Muscle of back (tissue), 13 donors: ENCODE measurements at places on chromosomes 16 and 17.

DNA sequence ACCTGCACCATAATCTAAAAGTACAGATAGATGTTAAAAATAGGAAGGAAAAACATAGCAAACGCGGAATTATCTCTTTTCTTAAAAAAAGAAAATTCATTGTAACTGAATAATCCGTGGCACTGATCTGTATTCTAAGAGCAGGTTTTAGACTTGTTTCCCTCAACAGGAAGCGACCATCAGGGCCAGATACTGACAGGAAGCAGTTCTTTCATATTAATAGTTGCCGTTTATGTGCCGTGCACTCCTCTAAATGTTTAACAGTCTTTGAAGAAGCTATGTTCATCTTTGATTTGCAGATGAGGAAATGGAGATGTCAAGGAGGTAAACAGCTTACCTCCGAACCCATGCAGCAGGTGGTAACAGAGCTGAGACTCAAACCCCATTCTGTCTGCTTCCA lies 23.6 kb downstream of the DYNLRB2 start:
- no peak for DNase-seq

DNA sequence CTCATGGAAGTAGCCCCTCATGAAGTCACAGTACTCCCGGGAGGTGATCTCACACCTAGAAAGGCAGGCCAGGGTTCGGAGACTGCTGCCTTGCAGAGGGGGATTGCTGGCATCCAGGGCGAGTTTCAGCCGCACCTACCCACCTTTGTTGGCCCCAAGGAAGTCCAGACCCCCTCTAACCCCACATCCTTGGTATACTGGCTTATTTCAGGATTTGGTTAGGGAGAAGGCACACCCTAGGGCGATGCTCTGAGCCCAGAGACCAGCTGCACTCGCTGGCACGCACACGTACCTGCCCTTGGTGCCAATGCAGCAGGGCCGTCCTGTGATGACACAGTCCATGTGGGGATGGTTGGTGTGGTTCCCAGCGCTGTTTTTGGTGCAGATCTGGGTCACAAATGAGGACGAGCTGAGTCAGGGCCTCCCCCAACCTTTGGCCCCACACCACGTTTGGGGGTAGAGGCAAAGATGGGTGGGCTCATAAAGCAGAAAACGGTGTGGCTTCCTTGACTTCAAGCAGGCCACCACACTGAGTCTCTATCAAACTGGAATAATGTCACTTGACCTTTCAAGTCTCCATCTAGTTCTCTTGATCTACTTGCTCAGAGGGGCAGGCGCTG lies 5.9 kb downstream of the SNRNP25 start:
- DNase-seq = no peak

GRCh38 chr17:10022416-10022815 lies 117.3 kb upstream of the RCVRN start:
- no peak for DNase-seq

DNA sequence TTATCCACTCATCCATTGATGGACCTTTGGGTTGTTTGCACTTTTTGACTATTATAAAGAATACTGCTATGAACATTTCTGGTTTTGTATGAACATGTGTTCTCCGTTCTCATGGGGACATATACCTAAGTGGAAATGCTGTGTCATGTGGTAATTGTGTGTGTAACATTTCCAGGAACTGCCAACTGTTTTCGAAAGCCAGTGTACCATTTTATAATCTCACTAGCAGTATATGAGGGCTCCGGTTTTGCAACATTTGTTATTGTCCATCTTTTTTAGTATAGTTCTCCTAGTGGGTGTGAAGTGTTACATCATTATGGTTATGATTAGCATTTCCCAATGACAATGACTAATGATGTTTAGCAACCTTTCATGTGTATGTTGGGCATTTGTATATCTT lies 5.1 kb upstream of the TRIM25 start:
- no peak for DNase-seq

GRCh38 chr17:14057591-14057990 lies 11.7 kb upstream of the COX10 start:
- no peak for DNase-seq

DNA sequence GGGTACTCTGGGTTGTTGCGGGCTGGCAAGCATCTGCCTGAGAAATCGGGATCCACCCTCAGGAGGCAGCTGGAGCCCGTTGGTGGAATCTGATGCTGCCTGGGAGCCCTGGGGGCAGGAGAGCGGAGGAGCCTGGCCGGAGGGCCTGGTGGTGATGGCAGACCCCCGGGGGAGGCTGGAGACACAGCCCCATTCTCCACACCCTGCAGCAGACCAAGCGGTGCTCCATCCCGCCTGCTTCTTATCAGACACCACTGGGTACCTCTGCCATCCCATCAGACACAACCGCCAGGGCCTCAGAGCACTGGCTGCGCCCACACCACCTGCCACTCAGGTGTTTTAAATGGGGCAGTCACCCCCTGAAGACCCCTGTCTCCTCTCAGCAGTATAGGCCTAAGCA lies 103.9 kb downstream of the RBFOX3 start:
- DNase-seq = no peak

- no peak for DNase-seq
These were observed 145.5 kb downstream of the C16orf78 start for GRCh38 chr16:49519008-49519656.

GRCh38 chr17:39001703-39002637 lies 34.8 kb upstream of the FBXO47 start:
- DNase-seq = peak; percentile 70

GRCh38 chr17:69448431-69449102 lies 34.1 kb downstream of the MAP2K6 start:
- DNase-seq = peak; percentile 54

DNA sequence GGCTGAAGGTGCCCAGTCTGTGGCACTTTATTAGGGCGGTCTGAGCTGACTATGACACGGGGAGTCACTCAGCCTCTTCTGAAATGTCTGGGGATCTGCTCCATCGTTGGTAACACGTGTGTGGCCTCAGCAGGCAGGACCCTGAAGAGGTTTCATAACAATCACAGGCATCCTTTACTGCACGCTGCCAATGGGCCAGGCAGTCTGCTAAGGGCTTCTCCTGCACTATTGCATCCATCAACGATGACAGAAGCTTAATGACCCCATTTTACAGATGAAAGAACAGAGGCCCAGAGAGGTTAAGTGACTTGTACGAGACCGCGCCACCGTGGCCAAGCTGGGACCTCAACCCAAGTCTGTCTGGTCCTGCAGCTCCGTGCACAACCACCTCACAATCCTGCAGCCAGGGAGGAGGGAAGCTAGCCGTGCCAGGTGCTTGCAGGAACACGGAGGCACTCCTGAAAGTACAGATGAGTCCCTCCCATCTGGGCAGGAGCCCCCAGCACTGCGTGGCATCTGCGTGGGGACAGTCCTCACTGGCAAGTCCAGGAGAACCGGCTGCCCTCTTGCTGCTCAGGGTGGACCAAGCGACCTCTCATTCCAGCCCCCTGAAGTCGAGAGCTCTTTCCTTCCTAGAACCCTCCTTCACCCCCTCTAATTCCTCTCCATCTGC lies 40.0 kb downstream of the RPH3AL start:
- DNase-seq = no peak

GRCh38 chr16:88202207-88202745 lies 180.5 kb upstream of the ZNF469 start:
- no peak for DNase-seq

DNA sequence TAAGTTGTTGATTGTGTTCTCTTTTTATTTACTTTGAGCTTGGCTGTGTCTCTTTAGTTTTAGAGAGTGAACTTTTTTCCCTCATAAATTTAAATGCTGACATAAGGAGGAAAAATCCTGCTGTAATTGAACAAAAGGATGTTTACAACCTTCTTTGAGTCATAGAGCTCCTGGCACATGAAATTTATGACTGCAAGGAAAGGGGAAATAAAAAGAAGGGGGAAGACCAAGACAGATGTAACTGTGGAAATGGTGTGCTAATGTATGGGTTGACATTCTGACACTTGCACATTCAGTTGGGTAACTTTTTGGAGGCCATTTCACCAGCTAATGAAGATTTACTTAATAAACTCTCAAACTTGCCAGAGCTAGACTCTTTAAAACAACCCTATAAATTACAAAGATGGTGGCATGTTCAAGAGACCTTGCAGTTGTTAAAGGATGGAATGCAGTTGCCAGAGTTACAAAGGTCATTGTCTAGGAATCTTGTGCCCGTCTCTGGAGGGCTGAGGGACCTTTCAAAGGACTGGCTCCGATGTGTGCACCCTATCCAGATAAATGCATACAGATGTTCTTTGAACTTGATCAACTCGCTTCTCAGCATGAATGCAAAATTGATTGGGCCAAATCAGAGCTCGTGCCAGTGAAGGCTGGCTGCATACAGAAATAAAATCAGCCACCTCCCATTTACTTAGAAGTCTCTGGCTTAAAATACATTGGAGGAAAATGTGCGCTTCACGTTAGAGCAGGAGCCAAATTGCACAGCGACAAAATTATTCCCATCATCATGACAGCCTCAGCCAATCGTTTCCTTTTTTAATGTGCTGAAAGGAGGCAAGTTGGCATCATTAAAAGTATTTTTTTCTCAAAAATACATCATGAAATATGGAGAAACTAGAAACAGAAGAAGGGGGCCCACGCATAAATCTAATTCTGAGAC lies 289.0 kb upstream of the XYLT1 start:
- no peak for DNase-seq

- DNase-seq = no peak
These were observed 199.3 kb upstream of the CHMP6 start for GRCh38 chr17:80792373-80792781.
